Endothelial cell of coronary artery (primary cell): ENCODE measurements at places on chromosomes 4 and X. TPM values are rescaled to one million over a fixed set of nuclear protein-coding genes. Genes with fewer than 3 reads are reported as not detected.

AMOT gene
- total RNA-seq = 1.7 and 2.4 TPM in 2 replicates

SMPX gene
- total RNA-seq = not detected in 2 replicates

GAGE12H gene
- not detected in 2 replicates for total RNA-seq

SOWAHD gene
- total RNA-seq = not detected in 2 replicates

TRIM2 gene
- 14.7 and 17.3 TPM in 2 replicates for total RNA-seq

MAGEC2 gene
- total RNA-seq = not detected in 2 replicates

SLC49A3 gene
- total RNA-seq = 1.7 and 3.3 TPM in 2 replicates

APLN gene
- 92.7 and 138 TPM in 2 replicates for total RNA-seq

CLDN2 gene
- not detected in 2 replicates for total RNA-seq

UBE2K gene
- 18.6 and 20.0 TPM in 2 replicates for total RNA-seq

OFD1 gene
- 5.8 and 7.2 TPM in 2 replicates for total RNA-seq

TMEM185A gene
- total RNA-seq = 17.6 and 21.0 TPM in 2 replicates

SHOX gene
- total RNA-seq = not detected in 2 replicates

HPGD gene
- 0.19 TPM in 1 of 2 replicates, not detected in the other for total RNA-seq

HSPA4L gene
- total RNA-seq = 4.3 and 6.7 TPM in 2 replicates

IGSF1 gene
- total RNA-seq = under 0.01 and 0.09 TPM in 2 replicates

SULT1B1 gene
- total RNA-seq = 55.9 and 63.3 TPM in 2 replicates

DCAF4L1 gene
- 0.09 and 0.19 TPM in 2 replicates for total RNA-seq

DSPP gene
- total RNA-seq = not detected in 2 replicates

TCEAL6 gene
- total RNA-seq = not detected in 2 replicates

DRD5 gene
- total RNA-seq = not detected in 2 replicates

SPATA4 gene
- 0.09 TPM in 2 replicates for total RNA-seq

FAM47A gene
- total RNA-seq = not detected in 2 replicates

GC gene
- total RNA-seq = not detected in 2 replicates

HDAC6 gene
- total RNA-seq = 19.4 and 36.7 TPM in 2 replicates

CYLC1 gene
- total RNA-seq = not detected in 2 replicates

ZDHHC15 gene
- total RNA-seq = not detected in 2 replicates

TNMD gene
- total RNA-seq = not detected in 2 replicates

CASP3 gene
- total RNA-seq = 62.0 and 76.8 TPM in 2 replicates

SSX4 gene
- not detected in 2 replicates for total RNA-seq

WDFY3 gene
- 72.4 and 89.6 TPM in 2 replicates for total RNA-seq

FREM3 gene
- total RNA-seq = under 0.01 TPM in 1 of 2 replicates, not detected in the other

AVPR2 gene
- total RNA-seq = not detected in 2 replicates

FGB gene
- total RNA-seq = not detected in 2 replicates
